ENCODE measurements at places on chromosomes 13 and 19. TPM values are rescaled to one million over a fixed set of nuclear protein-coding genes. Genes with fewer than 3 reads are reported as not detected.
A peak's percentile ranks its signal among the peaks of the same experiment; 100 is the strongest.

The ZNF66 gene
- total RNA-seq = 1.1 TPM

The KLK12 gene
- not detected for total RNA-seq

The PLK5 gene
- not detected for total RNA-seq

The ZNF234 gene
- 6.4 TPM for total RNA-seq

The VSTM2B gene
- total RNA-seq = not detected

The OR7C1 gene
- total RNA-seq = not detected

The PRMT1 gene
- 214 TPM for total RNA-seq

GRCh38 chr13:111343186-111343805 is 22.9 kb downstream of the TEX29 start:
- no peaks in the 10 kb centered on the region for H3K27me3 ChIP-seq
- no peak for DNase-seq
- H3K27ac ChIP-seq = no peak overlapping the region
- no peaks in the 10 kb centered on the region for H3K36me3 ChIP-seq

- no peaks in the 10 kb centered on the region for H3K36me3 ChIP-seq
- H3K27ac ChIP-seq = no peak overlapping the region
- peak; percentile 31 for DNase-seq
- H3K27me3 ChIP-seq = no peaks in the 10 kb centered on the region
Measured at GRCh38 chr13:35512271-35512920, 35.9 kb upstream of the MAB21L1 start.

DNA sequence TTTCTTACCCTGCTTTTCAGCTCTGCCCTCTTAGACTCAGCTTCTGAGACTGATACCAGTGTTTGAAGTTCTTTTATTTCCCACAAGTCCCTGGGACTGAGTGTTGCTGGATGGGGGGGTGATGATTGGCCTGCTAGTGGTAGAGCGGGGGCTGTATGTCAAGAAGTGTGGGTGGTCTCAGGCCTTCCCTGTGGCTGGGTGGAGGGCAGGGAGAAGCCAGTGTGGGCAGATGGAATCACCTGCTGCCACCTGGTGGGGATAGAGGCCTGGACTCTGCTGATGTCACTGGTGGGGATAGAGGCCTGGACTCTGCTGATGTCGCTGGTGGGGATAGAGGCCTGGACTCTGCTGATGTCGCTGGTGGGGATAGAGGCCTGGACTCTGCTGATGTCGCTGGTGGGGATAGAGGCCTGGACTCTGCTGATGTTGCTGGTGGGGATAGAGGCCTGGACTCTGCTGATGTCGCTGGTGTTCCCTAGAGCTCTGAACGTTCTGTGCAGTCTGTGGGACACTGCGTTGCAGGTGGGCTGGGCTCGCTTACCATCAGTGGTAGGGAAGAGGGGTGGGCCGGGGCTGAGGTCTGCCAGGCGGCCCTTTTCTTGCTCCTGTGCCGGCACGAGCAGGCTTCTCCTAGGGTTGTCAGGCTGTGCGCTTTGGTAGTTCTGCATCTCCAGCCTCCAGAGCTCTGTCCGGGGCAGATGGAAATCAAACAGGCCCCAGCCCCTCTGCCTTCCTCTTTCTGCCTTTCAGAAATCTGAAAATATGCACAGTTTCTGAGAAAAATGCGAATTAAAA is 101.3 kb downstream of the ARHGEF7 start:
- no peaks in the 10 kb centered on the region for H3K27me3 ChIP-seq
- no peak overlapping the region for H3K4me3 ChIP-seq
- DNase-seq = peak; percentile 43
- H3K4me1 ChIP-seq = peaks cover 91% of the 10 kb centered on the region
- H3K27ac ChIP-seq = peak overlapping the region; percentile 88
- no peaks in the 10 kb centered on the region for H3K36me3 ChIP-seq

- no peaks in the 10 kb centered on the region for H3K4me1 ChIP-seq
- DNase-seq = no peak
- H3K36me3 ChIP-seq = no peaks in the 10 kb centered on the region
- H3K4me3 ChIP-seq = no peak overlapping the region
- no peaks in the 10 kb centered on the region for H3K27me3 ChIP-seq
Measured at GRCh38 chr13:73201626-73202025, 142.8 kb downstream of the KLF5 start.

DNA sequence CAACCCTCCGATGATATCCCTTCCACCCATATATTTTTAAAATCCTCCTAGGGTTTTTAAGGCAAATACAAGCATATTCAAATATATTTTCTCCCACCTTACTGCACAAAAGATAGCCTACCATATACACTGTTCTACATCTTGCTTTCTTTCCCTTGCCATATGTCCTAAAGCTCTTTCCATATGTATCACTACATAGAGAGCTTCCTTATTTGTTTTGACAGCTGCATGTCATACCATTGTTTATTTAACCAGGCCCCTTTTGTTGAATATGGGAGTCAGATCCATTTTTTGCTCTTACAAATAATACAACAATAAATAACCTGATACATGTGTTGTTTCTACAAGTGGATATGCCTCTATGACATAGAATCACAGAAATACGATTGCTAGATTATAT is 32.8 kb upstream of the WDFY2 start:
- no peak for DNase-seq
- no peak overlapping the region for H3K4me3 ChIP-seq
- H3K36me3 ChIP-seq = no peaks in the 10 kb centered on the region
- H3K27me3 ChIP-seq = no peaks in the 10 kb centered on the region

DNA sequence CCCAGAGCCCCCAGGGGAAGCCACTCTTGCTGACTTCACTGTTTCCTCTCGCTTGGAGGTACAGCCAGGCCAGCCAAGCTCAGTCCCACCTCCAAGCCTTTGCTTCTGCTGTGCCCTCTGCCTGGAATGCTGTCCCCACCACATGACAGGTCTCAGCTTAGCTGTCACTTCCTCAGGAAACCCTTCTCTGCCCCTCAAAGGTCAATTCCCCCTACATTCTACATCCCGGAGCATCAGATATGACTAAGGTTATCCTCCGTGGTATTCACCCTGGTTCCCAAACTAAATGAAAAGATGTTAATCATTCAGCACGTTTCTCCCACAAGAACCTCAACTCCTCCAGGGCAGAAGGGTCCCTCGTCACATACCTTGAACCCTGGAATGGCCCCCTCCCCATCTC is 53.5 kb downstream of the PTPRS start:
- no peak overlapping the region for H3K27ac ChIP-seq
- DNase-seq = no peak
- H3K36me3 ChIP-seq = peaks cover 19% of the 10 kb centered on the region
- H3K4me1 ChIP-seq = peaks cover 10% of the 10 kb centered on the region
- H3K4me3 ChIP-seq = no peak overlapping the region
- H3K27me3 ChIP-seq = no peaks in the 10 kb centered on the region

DNA sequence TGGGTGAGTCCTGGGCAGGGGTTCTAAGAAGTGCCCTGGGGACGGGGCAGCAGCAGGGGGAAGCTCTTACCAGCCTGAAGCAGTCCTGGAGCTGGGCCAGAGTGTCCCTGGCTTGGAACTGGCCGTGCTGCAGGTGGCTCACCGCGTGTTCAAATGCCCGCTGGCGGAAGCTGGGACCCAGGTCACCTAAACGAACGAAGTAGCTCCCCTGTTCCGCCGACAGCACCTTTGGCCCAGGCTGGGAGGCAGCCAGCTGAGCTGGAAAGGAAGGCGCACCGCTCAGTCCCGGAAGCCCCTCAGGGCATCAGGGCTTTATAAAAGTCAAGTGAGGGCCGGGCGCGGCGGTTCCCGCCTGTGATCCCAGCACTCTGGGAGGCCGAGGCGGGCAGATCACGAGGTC is 9.6 kb downstream of the PLIN4 start:
- no peak overlapping the region for H3K4me3 ChIP-seq
- peaks cover 37% of the 10 kb centered on the region for H3K4me1 ChIP-seq
- H3K36me3 ChIP-seq = peaks cover 57% of the 10 kb centered on the region
- peak overlapping the region; percentile 36 for H3K27ac ChIP-seq
- DNase-seq = peak; percentile 31

- H3K4me3 ChIP-seq = peak overlapping the region; percentile 16
- H3K36me3 ChIP-seq = no peaks in the 10 kb centered on the region
- no peak overlapping the region for H3K27ac ChIP-seq
- no peaks in the 10 kb centered on the region for H3K27me3 ChIP-seq
- H3K4me1 ChIP-seq = peaks cover 2% of the 10 kb centered on the region
Measured at GRCh38 chr19:17328517-17329365, 5.9 kb downstream of the ANO8 start.

- no peaks in the 10 kb centered on the region for H3K27me3 ChIP-seq
- H3K36me3 ChIP-seq = no peaks in the 10 kb centered on the region
- H3K27ac ChIP-seq = peak overlapping the region; percentile 46
- peak overlapping the region; percentile 8 for H3K4me3 ChIP-seq
- DNase-seq = peak; percentile 84
- H3K4me1 ChIP-seq = no peaks in the 10 kb centered on the region
Measured at GRCh38 chr13:32902874-32903273, 113.3 kb upstream of the KL start.

DNA sequence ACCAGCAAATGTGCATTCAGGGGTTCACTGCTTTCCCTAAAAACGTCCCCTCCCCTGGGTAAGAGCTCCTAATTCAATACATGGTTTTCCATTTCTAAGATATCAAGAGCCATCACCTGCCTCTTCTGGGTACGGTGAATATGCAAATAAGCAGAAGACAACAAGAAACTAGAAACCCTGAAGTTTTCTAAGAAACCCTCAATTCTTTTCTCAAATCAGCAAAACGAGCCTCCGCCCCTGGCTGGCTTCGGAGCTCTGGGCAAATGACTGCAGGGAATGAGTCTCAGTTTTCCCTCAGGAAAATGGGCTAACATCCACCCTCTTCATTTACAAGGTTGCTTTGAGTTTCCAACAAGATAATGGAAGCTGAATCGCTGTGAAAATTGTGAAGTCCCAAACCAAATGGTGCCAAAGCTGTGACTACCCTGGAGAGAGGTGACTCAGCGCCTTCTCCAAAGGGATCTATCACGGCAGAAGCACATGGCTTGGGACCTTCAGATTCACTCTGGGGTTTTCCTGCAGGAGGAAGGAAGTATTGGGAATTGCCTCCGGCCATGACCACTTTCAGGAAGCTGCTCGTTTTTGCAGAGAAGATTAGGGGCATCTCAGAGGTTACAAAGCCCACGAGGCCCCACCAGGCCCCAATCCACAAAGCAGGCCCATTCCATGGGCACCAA is 26.6 kb downstream of the KLF2 start:
- no peak overlapping the region for H3K4me3 ChIP-seq
- H3K4me1 ChIP-seq = no peaks in the 10 kb centered on the region
- no peaks in the 10 kb centered on the region for H3K27me3 ChIP-seq

- peaks cover 10% of the 10 kb centered on the region for H3K4me1 ChIP-seq
- peak; percentile 86 for DNase-seq
- H3K27me3 ChIP-seq = no peaks in the 10 kb centered on the region
- no peaks in the 10 kb centered on the region for H3K36me3 ChIP-seq
Measured at GRCh38 chr19:45632468-45633196, 6.6 kb downstream of the EML2 start.

GRCh38 chr13:51397262-51397941 is 55.4 kb downstream of the INTS6 start:
- no peak overlapping the region for H3K4me3 ChIP-seq
- DNase-seq = peak; percentile 51
- no peaks in the 10 kb centered on the region for H3K27me3 ChIP-seq
- peak overlapping the region; percentile 51 for H3K27ac ChIP-seq
- H3K36me3 ChIP-seq = no peaks in the 10 kb centered on the region

DNA sequence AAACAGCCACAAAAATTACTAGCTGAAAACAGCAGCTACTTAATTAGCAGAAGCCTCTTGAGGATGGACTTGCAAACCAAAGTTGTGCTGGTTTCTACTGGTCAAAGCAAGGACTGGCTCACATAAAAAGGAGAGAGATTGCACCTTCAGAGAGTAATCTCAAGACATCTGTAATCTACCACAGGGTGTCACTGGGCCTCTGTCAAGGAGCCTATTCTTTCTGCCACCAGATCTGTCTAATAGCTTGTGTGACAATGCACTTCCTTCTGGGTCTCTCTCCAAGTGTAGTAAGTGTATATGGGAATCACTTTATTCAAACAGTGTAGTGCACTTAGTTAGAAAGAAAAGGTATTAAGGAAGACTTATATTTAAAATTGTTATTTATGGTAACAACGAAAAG is 24.4 kb upstream of the ZNF561 start:
- DNase-seq = no peak
- H3K27ac ChIP-seq = no peak overlapping the region
- H3K4me3 ChIP-seq = no peak overlapping the region
